ENCODE measurements at places on chromosomes 6 and 20.

DNA sequence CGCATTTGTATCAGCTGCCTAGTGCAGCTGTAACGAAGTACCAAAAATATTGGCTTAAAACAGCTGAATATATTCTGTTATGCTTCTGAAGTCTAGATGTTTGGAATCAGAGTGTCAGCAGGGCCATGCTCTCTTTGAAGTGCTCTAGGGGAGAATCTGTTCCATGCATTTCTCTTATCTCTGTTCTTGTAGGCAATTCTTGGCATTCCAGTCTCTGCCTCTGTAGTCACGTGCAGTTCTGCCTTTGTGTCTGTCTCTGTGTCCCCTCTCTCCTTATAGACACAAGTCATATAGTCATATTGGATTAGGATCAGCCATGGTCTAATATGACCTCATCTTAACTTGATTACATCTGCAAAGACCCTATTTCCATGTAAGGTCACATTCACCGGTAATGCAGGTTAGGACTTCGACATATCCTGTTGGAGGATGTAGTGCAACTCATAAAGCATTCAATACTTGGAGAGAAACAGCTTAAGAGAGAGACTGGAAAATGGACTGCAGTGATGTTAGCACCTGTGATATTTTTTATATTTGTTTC, 18.6 kb downstream of the FAM83B start:
- no peak for DNase-seq

- DNase-seq = no peak
Measured at GRCh38 chr6:1933292-1933691, 312.1 kb downstream of the GMDS start.

- DNase-seq = no peak
Measured at GRCh38 chr6:95576998-95577303, 384 bp upstream of the MANEA start.

DNA sequence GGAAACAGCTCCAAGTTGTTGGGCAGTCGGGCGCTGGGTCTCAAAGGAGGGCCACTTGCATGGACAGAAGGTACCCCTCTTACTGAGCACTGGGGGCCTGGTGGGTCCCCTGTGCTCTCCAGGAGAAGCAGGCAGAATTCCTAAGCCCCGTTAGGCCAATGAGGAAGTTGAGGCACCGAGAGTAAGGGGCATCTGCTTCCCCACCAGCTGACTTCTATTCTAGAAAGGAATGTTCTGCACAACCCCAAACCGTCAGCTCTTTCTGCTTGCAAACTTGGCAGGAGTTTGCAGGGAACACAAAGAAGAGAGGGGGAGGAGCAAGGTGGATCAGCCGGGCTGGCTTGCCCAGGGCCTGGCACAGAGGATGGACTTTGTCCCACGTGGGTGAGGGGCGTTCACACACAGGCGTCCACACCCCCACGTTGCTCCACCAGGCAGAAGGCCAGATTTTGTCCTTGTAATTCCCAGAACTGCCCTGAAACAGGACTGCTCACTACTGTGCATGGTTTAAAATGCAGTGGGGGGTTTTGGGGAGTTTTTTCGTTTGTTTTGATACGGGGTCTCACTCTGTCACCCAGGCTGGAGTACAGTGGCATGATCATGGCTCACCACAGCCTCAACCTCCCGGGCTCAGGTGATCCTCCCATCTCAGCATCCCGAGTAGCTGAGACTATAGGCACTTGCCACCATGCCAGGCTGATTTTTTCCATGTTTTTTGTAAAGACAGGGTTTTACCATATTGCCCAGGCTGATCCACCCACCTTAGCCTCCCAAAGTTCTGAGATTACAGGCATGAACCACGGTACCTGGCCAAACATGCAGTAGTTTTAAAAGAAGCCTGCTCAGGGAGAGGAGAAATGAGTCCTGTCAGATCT, 93.3 kb downstream of the SNX5 start:
- DNase-seq = no peak

DNA sequence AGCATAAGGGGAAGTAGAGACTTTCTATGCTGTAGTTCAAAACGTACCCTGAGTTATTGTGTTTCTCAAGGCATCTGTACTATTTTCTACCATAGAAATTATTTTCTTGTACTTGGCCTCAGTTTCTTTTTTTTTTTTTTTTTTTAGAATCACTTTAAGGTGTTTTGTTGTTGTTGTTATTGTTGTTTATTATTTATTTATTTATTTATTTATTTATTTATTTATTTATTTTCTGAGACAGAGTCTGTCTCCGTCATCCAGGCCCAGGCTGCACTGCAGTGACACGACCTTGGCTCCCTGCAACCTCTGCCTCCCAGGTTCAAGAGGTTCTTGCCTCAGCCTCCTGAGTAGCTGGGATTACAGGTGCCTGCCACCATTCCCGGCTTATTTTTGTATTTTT, 179.1 kb downstream of the GRIK2 start:
- no peak for DNase-seq

GRCh38 chr6:91886183-91886795, 1299.4 kb upstream of the MAP3K7 start:
- DNase-seq = no peak

- no peak for DNase-seq
Measured at GRCh38 chr6:69894578-69895347, 28.4 kb downstream of the COL19A1 start.

GRCh38 chr20:49973981-49974380, 8.8 kb upstream of the SNAI1 start:
- DNase-seq = no peak

DNA sequence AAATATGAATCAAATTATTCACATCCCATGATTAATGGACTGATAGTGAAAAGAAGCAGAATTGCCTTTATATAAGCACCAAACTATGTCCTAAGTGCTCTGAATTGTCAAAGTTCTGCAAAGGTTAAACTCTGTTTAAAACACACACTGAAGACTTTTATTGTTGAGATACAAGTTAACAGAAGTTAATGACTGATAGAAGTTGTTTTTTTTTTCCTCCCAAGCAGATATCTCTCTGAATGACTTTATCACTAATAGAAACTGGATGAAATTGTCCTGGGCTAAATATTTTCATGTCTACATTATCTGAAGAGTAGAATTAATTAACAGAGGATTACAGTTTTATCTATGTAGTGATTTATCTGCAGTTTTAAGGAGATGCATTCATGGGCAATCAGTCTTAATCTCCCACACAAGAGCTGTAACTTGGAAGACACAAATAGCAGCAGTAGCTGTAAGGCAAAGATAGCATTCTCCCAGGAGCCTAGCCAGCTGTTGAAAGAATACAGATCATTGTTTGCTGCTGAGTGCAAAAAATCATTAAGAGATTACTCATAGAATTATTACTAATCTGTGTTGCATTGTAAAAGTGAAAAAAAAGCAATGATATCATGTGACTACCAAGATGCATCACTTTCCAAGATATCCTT, 49.9 kb downstream of the BMP5 start:
- no peak for DNase-seq

GRCh38 chr20:58649288-58650180, 1.5 kb upstream of the STX16 start:
- no peak for DNase-seq

DNA sequence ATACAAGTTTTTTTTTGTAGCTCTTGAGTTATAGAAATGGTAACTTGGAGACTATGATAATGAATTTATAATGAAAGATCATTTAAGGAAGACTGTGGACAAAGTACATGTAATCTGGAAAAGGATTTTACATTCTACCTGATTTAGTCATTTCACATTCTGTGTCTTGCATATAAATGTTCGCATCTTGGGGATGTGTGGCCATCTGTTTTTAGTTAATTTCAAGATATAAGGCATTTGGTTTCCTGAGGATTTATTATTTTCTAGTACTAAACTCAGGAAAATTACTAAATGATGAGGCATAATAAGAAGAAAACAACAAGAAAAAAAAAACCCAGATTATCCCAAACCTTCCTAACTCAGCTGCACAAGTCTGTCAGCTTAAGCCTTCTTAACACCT, 112.7 kb upstream of the PRL start:
- DNase-seq = no peak

DNA sequence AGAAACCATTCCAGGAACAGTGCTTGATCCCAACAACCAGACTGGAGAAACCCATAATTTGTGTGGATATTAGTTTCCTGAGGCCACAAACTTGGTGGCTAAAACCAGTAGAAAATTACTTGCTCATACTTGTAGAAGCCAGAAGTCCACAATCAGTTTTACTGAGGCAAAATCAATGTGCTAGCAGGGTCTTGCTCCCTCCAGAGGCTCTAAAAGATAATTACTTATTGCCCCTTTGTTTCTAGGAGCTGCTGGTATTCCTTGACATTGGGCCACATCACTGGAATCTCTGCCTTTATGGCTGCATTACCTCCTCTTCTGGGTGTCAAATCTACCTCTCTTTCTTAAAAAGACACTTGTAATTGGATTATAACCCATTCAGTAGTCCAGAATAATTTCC, 142.2 kb upstream of the SAMD5 start:
- no peak for DNase-seq

- DNase-seq = no peak
Measured at GRCh38 chr20:18416486-18416885, 50.3 kb downstream of the DZANK1 start.

GRCh38 chr20:31606804-31607639, 1.9 kb downstream of the ID1 start:
- no peak for DNase-seq

- DNase-seq = no peak
Measured at GRCh38 chr6:162178266-162178665, 549.3 kb downstream of the PRKN start.

- DNase-seq = no peak
Measured at GRCh38 chr6:46720401-46720800, 14.8 kb downstream of the PLA2G7 start.

DNA sequence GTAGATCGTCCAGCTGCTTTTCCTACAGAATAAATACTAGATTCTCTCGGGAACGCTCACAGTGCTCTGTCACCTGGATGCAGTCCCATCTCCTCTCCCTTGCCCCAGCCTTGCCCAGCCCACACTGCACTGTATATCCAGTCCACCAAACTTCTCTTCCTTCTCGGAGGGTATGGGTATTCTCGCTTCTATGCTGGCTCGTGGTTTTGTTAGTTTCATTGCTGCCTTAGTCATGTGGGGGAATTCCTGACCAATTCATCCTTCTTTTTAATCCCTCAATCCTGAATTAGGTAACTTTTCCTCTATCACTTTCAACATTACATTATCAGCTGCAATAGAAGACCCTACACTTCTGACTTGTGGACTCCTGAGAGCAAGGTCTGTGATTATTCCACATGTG, 252.4 kb downstream of the GMDS start:
- DNase-seq = no peak

DNA sequence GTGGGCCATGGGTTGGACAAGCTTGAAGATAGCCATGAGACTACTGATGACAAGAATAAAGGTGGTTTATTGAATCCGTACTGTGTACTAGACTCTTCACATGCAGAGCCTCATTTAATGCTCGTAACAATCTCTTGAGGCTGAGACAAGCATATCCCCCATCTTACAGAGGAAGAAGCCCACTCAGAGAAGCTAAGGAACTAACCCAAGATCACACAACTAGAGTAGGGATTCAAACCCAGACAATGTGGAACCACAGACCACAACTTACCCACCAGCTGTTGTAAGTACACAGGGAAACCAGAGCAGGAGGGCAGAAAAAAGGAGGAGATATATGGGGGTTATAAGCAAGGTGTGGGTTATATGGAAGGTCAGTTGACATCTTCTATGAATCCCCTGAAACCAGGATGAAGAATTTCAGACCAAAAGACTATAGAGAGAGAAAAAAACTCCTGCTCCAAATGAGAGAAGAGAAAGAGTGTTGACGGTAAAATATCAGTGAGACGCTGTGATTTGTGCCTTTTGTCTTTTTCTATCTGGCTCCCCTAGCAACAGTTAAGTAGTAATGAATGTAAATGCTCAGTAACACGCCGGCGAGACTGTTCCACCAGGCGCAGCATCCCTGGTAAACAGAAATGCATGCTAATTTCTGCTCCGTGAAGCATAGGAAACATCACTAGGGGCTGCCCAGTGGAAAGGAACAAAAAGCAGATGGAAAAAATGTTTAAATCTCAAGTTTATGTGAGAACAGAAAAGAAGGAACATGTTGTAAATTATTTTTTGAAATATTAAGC, 80.1 kb upstream of the SLC22A16 start:
- DNase-seq = no peak

DNA sequence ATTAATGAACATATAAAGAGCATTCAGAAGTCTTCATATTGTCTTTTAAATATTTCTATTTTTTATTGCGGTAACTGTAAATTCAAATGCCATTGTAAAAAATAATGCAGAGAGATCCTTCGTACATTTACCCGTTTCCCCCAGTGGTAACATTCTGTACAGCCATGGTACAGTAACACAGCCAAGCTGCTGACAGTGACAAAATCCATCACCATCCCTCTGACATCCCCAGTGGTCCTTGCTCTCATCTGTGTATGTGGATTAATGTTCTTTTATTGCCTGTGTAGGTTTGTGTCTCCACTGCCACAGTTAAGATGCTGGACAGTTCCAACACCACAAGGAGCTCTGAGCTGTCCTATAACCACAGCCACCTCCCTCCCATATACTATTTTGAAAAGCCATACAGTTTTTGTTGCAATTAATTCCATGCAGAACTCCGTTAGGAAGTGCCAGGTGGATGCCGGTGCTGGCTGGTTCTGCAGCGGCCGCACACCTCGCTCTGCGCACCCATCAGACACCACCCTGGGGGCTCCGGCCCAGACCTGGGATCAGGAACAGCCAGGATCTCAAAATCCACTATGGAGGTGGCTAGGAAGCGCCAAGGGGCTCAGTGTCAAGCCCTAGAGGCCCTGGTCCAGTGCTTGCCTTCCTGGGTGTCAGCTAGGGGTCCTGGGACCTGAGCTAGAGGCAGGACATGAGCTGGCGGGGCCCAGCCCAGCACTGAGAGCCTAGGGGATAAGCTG, 93.1 kb upstream of the PMEPA1 start:
- DNase-seq = no peak

- DNase-seq = no peak
Measured at GRCh38 chr6:162940426-162940825, 212.7 kb downstream of the PACRG start.

GRCh38 chr20:19767070-19767469, 9.0 kb downstream of the RIN2 start:
- no peak for DNase-seq

GRCh38 chr20:52972965-52973819, 1.0 kb downstream of the TSHZ2 start:
- no peak for DNase-seq

DNA sequence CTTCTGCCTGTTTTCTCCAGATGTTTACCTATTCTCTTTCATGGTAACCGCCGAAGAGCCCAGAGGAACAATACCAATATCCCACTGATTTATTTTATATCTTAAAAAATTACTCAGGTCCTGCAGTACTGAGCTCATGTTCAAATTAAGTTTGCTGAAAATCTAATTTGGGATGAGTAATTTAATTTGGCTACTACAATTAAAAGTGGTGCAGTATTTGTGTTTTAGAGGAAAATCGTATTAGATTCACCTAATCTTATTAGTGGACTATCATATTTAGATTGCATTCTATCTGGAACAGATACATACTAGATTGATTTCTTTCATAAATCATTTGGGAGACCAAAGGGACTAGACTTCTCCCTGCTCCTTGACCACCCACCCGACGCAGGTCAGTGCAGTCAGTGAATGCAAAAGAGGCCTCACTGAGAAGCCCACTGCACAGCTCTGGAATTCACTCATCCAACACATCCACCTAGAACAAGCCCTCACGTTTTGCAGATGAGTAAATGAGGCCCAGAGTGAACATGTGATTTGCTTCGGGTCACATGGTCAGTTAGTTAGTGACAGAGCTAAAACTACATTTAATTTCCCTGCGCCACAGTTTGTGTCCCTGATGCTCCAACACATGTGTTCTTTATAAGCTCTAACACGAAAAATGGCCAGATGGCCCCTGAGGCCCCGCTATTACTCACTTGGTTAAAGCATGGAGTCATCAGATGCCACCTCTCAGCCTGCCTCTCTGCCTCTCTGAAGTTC, 101.8 kb downstream of the TRERF1 start:
- DNase-seq = no peak

All from GM19239 (cell line).